ENCODE measurements at places on chromosomes 3 and 15.

DNA sequence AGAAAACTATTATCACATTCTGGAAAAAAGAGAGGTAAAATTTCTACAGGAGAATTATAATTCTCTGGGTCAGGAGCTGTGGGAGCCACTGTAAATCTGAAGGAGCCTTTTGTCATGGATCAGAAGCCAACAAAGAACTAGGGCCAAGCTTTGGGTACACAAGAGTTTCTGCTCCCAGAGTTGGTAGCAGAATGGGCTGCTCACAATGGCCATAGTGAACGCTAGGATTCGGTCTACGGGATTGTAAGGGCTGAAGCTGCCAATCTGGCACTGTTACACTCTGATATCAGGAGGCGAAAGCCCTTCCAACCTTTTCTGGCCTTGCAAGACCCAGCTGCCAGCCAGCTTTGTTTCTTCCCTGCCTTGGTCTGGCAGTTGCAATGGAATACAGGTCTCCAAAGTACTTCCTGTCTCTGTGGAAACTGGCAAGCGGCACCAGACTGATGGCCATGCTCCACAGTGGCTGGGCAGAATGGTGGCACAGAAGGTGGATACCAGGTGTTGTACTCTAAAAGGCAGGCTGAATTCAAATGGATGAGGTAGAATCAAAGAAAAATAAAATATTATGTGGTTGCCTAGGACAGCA is 831.7 kb downstream of the CADM2 start:
- DNase-seq, result no peak

- DNase-seq, result no peak
These were observed 19.7 kb downstream of the GOLGA6A start for GRCh38 chr15:74062671-74063070.

DNA sequence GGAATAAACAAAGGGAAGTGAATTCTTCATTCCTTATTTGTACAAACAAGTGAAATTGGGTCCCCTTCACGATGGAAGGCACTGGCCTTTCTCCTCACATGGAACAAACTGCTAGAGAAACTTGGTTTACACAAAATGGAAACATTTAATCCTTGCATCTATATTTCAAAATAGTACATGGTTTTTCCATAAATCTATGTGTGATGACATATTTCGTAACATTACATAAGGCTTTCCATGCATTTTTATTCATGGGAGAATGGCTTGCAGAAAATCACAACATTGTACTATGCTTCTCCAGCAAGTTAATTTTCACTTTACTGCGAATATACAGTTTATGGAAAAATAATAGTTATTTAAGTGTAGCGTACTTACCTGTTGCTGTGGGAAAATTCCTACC is 81.0 kb upstream of the CDIN1 start:
- DNase-seq, result no peak

- no peak for DNase-seq
These were observed 11.9 kb downstream of the CFAP161 start for GRCh38 chr15:81146006-81146405.

DNA sequence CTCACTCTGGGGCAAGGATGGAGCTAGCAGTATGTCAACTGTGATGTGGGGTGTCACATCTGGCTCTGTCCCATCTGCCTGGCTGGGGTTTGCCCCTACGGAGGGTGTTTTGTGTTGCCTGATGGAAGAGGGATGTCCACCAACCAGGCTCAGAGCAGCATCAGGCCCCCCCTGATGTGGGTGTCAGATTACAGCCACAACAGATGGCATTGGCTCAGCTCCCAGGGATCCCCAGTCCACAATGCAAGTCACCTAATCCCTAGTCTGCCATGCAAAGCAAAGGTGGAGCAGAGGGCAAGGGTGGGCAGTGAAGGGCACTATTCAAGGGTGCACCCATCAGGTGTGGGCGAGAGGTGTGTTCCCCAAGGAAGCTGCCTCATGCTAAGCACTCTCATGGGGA is 48.9 kb upstream of the AMOTL2 start:
- peak; percentile 99 for DNase-seq

DNA sequence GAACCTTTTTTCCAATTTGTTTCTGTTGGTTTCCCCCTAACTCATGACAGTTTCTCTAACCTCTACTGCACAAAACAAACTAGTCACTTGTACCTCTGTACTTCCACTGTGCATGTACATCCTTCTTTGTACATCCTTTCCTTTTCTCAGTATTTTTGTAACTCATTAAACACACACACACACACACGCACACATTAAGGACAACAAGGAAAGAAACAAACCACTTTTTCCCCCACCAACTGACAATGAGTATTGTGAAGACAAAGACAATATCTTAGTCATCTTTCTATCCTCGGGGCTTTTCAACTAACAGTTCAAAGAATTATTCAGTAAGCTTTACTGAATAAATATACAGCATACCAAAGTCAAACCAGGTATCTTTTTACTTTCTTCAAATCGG is 170.5 kb downstream of the VPS13C start:
- no peak for DNase-seq

GRCh38 chr3:87625876-87626275 is 349.5 kb upstream of the POU1F1 start:
- no peak for DNase-seq

DNA sequence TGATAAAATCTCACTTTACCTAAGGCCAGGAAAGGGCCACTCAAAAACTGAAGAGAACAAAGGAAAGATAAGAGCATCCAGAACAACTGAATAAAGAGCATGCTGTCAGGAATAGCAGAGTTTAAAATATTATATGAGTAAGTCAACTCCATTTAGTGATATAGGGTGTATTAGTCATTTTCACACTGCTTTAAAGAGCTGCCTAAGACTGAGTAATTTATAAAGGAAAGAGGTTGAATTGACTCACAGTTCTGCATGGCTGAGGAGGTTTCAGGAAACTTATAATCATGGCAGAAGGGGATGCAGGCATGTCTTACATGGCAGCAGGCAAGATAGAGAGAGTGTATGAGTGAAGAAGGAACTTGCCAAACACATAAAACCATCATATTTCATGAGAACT is 778.0 kb upstream of the NECTIN3 start:
- DNase-seq, result no peak

- DNase-seq, result no peak
These were observed 76.0 kb downstream of the CFAP20DC start for GRCh38 chr3:58973796-58974195.

DNA sequence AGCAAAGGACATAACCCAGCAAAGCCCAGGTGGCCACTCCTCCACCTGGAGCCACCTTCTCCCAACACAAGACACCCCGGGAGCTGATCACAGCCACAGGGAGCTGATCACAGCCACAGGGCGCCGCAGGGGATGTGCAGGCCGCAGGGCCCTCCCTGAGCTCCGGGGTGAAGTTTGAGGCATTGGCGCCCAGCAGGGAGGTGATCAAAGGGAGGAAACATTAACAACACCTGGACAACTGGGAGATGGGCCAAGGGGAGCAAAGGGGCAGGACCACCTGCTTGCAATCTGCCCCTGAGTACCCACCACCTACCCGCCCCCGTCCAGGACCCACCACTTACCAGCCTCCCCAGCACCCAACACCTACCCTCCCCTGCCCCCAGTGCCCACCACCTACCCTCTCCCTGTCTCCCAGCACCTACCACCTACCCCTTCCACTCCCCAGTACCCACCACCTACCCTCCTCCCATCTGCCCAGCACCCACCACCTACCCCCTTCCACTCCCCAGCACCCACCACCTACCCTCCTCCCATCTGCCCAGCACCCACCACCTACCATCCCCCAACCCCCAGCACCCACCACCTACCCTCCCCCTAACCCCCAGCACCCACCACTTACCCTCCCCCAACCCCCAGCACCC is 2.4 kb downstream of the UROC1 start:
- DNase-seq, result no peak

DNA sequence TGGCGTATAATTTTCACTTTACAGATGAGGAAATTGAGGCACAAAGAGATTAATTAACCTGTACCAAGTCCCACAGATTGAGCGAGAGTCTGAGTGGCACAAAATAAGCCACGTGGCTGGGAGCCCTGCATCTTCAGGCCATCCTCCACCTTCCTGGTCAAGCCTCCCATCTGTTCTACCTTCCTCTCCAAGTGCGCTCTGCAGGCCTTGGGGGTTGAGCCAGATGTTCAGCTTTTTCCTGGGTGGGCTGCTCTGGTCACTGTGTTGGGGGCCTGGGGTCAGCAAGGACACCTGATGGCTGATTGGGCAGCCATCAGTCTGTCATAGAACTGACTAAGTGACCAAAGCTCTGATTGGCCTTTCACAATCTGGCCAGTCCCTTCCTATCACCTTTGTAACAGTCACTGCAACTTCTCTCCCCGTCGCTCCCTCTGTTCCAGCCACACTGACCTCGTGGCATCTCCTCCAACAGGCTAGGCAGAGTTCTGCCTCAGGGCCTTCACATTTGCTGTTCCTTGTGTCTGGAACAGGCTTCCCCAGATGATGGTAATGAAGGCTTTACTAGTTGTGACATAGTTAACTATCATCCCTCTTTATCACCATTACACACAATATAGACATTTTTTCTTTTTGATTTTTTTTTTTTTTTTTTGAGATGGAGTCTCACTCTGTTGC is 46.8 kb downstream of the SCN5A start:
- no peak for DNase-seq

DNA sequence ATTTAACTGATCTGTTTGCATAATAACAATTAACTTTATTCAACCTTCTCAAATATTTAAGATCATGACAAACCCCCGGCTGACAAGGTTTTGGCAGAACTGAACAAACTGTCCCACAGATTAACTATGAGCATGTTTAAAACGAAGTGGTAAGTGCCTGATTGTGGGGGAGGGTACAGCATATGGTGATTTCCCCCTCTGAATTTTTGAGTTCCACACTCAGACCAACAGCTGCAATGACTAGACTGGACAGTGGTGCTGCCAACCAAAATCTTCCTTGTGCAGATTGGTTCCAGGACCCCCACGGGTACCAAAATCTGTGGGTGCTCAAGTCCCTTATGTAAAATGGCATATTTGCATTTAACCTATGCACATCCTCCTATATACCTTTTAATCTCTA is 449.5 kb downstream of the SHQ1 start:
- no peak for DNase-seq

DNA sequence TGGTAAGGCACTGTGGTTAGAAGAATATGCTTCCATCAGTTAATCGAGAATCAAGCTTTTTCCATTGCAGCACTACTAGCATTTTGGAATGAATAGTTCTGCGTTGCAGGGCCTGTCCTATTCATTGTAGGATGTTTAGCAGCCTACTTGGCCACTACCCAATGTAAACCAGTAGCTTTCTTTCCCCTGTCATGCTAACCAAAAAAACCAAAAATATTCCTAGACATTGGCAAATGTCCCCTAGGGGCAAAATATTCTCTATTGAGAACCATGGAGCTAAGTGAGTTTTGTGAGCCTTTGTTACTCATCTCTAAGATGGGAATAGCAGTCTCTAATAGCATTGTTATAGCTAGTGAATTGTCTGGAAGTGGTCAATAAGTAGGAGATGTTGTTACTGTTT is 187.2 kb downstream of the CADPS start:
- no peak for DNase-seq

All from DMS 273 treated with DMSO at 0.1 percent for 48 hours (cell line).